HS-5 (cell line): ENCODE measurements at places on chromosomes 7 and 10.

DNA sequence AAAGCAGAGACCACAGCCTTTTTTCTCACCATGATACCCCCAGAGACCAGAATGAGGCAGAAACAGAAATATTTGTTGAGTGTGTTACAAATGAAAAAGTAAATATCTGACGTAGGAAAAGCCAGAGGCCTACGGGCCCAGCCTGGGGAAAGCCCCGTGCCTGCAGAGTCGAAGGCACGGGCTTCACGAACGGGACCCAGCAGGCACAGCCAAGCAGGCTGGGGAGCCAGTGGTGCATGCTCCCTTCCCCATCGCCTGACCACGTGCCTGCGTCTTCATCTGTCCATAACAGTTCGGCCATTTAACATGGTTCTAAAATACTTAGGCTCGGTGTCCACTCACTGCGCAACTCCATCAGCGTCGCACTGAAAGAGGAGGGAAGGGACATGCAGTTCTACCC lies 50.8 kb downstream of the SLIT1 start:
- no peak for DNase-seq

- DNase-seq = no peak
Observed at GRCh38 chr10:122476333-122476695, 15.0 kb downstream of the HTRA1 start.

- no peak for DNase-seq
Observed at GRCh38 chr10:122013311-122013780, 24.4 kb downstream of the TACC2 start.

DNA sequence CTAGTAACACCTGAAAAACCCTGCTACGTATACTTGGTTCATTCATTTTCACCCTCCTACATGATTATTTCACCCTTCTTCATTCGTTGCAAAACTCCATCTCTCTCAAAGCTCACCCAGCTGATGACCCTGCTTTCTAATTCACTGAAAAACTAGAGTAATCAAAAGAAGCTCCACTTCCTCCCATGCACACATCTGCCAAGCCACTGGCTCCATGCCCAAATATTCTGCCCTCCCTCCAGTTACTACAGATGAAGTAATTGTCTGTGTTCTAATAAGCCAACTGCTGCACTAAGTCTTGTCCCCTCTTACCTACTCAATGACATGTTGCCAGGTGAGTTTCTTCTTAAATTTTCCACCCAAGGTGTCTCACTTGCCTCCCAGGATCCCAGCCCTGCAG lies 96.9 kb upstream of the CCDC71L start:
- DNase-seq = no peak

DNA sequence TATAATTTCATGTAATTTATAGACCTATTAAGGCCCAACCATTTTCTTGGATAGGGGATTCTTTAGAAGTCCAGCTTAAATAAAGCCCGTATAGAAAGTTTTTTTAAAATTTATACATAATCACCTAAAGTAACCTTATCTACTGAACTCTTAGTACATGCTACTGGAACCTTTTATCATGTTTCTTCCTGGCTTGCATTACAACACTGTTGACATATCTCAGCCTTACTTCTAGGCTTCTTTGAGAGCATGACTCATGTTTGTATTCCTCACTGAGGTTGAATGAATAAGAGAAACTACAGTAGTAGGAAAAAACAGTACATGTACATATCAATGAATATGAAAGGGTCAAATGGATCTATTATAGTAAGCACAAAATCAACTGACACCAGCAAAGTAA lies 8.2 kb upstream of the MAGI2 start:
- no peak for DNase-seq

DNA sequence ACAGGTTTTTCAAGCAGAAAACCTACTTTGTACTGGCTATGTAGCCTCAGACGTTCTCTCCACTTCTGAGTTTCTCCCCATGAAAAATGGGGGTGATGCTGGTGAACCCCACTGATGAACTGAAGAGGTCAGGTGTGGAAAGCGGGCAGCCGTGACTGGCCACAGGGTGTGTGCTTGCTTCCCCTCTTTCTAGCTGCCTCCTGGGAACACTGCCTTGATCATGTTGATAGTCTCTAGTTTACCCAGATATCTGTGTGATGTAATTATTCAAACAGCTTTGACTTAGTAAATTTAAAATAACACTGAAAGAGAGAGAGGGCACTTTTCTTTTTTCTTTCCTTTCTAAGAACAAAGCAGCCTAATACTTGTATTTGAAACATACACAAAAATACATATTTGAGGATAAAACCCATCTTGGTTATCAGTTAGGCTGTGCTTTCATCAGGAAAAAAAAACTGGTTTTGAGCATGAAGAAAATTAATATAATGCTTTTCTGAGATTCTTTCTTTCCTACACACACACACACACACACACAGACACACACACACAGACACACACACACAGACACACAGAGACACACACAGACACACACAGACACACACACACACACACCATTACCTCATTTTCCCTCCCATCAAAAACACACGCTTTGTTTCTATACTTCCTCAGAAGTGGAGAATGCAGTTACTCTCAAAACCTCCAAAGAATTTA lies 76.7 kb downstream of the MACC1 start:
- DNase-seq = no peak

DNA sequence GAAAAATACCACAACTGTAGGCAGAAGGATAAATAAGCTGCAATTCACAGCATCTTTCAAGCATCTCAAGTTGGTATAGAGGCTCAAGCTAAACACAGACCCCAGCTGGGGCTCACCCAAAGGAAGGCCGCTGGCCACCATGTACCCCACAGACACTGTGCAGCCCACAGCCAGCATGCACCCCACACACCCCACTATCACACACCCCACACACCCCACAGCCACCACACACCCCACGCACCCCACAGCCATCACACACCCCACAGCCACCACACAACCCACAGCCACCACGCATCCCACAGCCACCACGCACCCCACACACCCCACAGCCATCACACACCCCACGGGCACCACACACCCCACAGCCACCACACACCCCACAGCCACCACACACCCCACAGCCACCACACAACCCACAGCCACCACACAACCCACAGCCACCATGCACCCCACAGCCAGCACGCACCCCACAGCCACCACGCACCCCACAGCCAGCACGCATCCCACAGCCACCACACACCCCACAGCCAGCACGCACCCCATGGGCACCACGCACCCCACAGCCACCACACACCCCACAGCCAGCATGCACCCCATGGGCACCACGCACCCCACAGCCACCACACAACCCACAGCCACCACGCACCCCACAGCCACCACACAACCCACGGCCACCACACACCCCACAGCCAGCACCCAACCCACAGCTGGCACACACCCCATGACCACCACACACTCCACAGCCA lies 214.7 kb downstream of the DNAJB6 start:
- no peak for DNase-seq

GRCh38 chr7:130114374-130114773 lies 44.0 kb downstream of the KLHDC10 start:
- no peak for DNase-seq

DNA sequence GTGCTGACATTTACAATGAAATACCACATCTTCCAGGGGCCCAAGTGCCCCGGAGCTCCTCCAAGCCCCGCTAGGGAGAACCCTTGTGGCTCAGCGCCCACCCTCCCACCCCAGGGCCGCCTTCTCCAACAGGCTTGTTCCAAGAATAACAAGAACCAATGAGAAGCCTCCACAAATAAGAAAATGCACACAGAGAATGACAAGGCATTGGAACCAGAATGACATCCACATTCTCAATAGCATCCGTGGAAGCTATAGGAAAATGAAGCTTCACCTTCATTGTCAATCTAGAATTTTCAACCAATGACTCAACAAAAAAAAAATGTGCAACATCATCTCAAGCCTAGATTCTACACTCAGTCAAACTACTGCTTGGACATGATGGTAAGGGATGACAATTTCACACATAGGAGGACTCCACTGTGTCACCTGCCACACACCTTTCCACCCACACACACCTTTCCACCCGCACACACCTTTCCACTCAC lies 50.4 kb upstream of the PPP2R2D start:
- DNase-seq = no peak

DNA sequence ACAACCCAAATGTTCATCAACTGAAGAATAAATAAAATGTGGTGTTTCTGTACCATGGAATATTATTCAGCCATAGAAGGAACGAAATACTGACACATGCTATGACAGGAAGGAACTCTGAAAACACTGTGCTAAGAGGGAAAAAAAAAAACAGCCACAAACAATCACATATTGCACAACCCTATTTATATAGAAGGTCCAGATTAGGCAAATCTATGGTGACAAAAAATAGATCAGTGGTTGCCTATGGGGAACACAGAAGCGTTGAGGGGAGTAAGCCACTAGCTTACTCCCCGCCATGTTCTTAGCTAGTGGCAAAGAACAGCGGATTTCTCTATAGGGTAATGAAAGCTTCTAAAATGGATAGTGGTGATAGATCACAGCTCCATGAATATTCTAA lies 198.4 kb downstream of the TPST1 start:
- no peak for DNase-seq

DNA sequence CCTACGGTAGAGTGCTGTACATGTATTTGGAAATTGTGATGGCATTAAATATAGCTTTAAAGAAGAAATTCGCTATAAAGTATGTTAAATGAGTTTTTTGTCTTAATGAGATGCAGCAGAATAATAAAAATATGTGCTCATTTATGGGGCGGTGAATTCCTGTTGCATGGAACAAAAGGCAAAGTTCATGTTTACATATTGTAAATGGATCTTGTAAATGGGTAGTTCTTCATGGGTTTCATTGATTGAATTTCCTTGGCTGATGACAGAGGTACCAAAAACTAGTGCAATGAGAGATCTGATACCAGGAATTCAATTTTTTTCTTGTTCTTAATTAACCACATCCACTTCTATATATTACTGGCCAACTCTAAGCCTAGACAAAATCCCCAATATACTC lies 284.2 kb downstream of the SUGCT start:
- DNase-seq = no peak

DNA sequence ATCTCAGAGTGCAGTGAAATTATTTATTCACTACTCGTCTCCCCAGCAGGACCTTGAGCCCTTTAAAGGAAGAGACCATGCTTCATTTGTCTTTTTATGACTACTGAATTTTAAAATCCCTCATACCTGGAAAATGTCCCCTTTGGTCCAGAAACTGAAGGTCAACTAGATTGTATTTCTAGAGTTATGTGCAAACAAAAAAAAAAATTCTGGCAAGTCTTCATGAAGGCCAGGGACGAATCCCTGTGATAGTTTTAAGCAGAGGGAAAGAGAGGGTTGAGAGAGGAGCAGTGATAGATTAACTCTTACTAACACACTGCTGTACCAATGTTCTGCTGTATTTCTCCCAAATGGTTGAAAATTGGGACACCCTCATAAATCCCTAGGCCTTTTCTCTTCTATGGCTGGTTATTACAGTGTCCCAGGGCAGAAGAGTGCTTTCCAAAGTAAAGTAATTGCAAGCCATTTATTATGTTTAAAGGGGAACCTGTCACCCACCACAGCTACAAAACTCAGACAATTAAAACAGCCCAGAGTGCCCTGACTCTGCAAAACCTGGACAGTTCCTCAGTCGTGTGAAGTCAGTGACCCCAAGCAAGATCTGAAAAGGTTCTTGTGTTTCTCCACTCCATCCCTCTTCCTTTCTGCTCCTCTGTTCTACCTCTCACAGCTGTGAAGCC lies 182.8 kb upstream of the AOAH start:
- no peak for DNase-seq

DNA sequence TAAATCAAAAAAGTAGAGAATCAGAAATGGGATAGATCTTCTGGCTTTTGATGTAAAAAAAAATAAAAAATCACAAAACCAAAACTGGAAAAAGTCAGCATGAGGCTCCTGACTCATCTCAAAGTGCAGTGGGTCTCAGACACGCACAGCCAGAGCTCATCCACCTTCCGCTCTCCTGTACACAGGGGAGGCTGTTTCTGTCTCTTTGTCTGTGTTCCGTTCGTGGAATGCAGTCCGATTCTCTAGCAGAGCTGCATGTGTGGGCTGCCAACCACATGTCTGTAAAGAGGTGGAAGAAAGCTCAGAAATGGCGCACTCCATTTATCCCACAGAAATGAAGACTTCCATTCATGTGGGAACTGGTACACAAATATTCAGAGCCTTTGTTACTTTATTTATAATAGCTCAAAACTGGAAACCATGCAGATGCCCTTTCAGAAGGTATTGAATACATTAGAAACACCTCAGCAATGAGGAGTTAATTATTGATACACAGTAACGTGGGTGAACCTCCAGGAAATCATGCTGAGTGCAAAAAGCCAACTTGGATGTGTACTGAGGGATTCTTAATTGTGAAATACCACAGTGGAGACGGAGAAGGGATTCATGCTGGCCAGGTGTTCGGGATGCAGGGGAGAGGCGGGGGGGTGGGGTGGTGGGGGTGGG lies 123.3 kb downstream of the TRRAP start:
- DNase-seq = no peak

DNA sequence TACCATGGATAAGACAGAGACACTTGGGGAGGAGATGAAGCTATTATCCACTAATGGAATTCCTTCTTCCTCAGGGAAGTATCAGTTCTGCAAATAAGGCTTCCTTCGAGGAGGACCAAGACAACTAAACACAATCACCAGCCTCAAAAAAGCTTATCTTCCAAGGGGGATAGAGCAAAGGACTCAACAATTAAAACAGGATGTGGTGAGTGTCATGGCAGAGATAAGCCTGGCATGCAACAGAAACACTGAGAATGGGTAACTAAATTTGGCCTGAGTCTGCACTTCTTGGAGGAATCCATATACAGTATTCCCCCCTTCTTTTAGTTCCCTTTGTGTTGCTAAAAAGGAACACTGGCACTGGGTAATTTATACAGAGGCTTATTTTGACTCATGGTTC lies 1285.2 kb downstream of the GATA3 start:
- no peak for DNase-seq

DNA sequence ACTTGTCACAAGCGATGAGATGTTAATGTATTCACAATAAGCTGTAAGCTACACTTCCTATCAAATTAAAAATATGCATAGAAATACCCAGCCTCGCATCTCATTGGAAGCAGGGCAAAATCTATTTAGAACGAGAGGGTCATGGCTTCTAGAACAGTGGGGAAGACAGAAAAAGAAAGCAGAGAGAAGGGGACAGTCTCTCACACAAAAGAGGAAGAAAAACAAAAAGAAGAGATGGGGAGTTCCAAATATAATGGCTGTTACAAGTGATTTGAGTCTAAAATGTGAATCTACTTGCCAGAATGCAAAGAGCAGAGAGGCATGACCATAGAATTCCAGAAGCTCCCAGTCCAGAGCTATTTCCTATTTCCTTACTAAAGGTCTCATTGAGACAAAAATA lies 13.8 kb downstream of the LRRN3 start:
- no peak for DNase-seq

DNA sequence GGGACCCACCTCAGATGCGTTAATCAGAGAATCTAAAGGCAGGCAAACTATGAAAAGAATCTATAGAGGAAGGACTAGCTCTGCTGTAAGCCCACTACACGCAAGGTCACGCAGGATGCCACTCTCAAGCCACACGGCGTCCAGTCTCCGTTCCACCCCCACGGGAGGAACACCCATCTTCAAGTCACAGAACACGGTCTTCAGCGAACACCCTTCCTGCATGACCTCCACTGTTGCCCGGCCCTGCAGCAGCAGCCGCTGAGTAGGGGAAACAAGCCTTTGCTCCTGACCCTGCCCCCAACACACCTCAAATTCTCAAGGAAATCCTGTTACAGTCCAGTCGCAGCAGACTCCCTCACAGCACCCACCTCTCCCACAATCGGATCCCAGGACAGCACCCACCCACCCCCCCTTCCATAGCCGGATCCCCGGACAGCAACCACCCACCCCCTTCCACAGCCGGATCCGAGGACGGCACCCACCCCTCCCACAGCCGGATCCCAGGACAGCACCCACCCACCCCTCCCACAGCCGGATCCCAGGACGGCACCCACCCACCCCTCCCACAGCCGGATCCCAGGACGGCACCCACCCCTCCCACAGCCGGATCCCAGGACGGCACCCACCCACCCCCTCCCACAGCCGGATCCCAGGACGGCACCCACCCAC lies 133.7 kb downstream of the DIP2C start:
- no peak for DNase-seq
